ENCODE measurements at places on chromosomes 5 and 9. TPM values are rescaled to one million over a fixed set of nuclear protein-coding genes. Genes with fewer than 3 reads are reported as not detected.

Gene DPP7
- total RNA-seq, result 25.3 TPM

Gene ADAMTSL2
- total RNA-seq, result not detected

Gene ADRB2
- total RNA-seq, result 11.9 TPM

Gene P4HA2
- 70.4 TPM for total RNA-seq

Gene NXNL2
- 0.23 TPM for total RNA-seq

Gene SUSD3
- 3.1 TPM for total RNA-seq

Gene OGN
- total RNA-seq, result not detected

Gene NDUFB6
- 94.7 TPM for total RNA-seq

Gene CCNO
- total RNA-seq, result 8.5 TPM

Gene TERT
- not detected for total RNA-seq

Gene WDR38
- not detected for total RNA-seq
